Dermis blood vessel endothelial cell (primary cell): ENCODE measurements at places on chromosomes 5 and 9. TPM values are rescaled to one million over a fixed set of nuclear protein-coding genes. Genes with fewer than 3 reads are reported as not detected.

MAST4 gene
- 37.8 and 38.3 TPM in 2 replicates for total RNA-seq

C9orf72 gene
- 8.6 and 10.9 TPM in 2 replicates for total RNA-seq

ISL1 gene
- not detected in 2 replicates for total RNA-seq

CCNJL gene
- 8.0 and 10.4 TPM in 2 replicates for total RNA-seq

NEUROG1 gene
- total RNA-seq: not detected in 2 replicates
